ENCODE measurements at places on chromosomes 2 and 18.

- DNase-seq: no peak
Measured at GRCh38 chr2:55556809-55557208, 37.3 kb downstream of the CFAP36 start.

DNA sequence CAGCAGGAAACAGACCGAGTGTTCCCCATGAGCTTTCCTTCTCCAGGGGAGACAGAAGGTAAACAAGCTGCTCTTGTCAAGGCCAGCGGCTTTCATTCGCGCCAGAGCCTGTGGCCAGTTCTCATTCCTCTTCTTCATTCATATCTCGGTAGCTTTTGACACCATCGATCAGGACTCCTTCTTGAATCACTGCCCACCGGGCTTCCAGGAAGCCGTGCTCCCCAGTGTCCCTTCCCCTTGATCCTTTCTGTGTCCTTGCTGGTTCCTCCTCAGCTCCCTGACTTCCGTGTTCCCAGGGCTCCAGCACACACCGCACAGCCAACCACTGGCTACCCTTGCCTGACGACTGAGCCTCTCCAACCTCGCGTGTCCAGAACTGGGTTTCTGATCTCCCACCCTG is 14.1 kb downstream of the SLC66A3 start:
- no peak for DNase-seq

DNA sequence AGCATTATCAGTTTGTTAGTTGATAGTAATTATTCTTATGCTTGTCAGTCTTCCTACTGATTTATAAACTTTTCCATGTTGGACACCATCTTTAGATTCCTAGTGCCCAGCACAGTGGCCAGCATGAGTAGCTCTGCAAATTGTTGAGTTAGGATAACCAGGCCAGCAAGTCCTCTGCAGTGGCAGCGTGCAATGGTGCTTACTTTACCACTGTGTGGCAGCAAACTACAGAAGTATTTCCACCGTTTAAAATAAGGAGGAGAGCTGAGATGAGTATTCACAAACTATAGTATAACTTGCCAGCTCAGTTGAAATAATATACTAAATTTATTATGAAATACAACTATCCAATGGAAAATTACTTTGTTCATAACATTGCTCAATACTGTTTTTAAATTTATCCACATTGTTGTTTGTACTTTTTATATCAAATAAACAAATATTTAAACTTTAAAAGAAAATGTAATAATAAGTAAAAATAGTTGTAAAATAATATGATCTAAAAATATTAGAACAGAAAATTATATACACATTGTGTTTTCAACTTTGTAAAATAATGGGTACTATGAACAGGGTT is 9.3 kb upstream of the THADA start:
- DNase-seq: peak; percentile 29

DNA sequence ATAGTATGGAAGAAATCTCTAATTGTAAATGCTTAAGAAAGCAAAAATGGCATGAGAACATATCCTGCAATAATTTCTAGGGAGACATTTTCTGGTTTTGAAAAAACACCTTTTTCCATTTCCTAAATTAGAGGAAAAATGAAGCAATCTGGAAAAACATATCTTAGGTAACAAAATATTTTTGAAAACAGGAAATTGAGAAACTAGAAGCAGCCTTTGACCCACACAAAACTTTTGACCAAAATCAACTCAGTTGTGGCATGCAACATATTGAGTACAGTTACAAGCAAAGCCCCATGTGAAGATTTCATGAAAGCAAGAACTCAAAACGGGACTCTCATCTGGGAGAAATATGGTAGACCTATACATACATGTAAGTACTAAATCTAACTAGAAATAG is 28.6 kb upstream of the CHAC2 start:
- peak; percentile 37 for DNase-seq

- no peak for DNase-seq
Measured at GRCh38 chr2:64656379-64656778, 2.7 kb upstream of the SERTAD2 start.

DNA sequence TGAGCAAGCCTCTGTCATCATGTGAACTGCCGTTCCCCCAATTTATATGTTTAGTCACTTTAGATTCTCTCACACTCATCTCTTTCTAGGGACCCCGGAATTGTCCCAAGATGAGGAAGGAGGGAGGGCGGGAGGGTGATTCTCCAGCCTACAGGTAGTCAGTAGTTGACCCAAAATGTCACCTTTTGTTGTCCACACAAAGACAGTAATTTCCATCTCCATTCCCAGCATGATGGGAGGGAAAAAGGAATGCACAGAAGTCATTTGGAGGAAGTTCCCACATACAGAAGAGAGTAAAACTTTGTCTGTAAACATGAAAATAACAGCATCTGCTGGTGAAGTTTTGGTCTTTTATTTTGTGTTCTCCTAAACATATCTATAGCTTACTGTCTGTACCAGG is 222.9 kb downstream of the KLHL29 start:
- no peak for DNase-seq

DNA sequence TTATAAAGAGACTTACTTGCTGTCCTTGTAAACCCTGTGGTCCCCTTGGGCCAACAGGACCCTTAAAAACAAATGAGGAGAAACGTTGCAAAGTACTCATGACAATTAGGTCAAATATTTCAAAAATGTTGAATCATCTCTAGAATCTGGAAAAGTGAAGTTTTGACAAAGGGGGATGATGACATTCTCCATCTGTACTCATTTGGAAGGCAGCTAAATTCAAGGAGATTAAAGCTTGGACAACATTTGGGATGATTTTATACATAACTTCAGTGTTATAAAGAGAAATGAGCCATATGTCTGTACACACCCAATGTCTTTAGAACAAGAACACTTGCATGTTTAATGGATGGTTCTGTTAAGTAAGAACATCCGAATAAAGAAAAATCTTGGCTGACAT is 92.9 kb downstream of the COL5A2 start:
- DNase-seq: no peak

DNA sequence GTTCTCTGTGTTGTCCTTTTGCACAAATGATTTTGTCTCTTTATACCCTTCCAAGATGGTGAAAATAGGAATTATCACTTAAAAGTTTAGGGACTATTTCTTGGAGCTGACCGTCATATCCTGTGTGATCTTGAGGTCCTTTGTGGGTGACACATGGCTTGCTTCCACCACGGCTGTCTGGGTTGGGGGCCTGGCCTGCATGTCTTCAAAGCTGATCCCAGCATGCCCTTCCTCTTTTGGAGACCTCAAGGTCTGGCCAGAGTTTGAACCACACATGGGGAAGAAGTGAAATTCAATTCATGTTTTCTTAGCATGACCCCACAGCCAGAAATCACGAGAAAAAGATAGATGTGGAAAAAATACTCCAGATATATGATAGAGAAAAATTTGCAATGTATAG is 14.0 kb downstream of the SFTPB start:
- DNase-seq: peak; percentile 51

DNA sequence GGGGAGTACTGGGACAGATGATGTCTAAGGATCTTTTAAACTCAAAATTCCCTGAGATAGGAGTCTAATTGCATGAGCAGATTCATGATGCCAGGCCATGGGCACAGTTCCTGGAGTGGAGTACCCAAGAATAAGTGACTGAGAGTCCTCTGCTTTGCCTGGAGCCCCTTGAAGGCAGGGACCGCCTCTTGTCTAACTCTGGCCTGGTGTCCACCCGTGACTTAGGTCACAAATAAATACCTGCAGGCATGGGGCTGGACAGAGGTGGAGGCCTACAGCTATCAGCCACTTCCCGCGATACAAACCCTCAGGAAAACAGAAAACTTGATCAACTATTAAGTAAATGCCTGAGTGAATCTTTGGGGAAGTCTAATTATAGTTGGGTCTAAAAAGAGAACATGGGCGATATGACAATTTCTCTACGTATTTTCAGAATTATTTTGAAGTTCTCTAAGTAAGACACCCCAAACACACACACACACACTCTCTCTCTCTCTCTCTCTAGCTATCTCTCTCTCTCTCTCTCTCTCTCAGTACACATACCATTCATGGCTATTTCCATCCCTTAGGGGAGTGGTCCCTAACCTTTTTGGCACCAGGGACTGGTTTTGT is 1.8 kb upstream of the WIPF1 start:
- DNase-seq: no peak

DNA sequence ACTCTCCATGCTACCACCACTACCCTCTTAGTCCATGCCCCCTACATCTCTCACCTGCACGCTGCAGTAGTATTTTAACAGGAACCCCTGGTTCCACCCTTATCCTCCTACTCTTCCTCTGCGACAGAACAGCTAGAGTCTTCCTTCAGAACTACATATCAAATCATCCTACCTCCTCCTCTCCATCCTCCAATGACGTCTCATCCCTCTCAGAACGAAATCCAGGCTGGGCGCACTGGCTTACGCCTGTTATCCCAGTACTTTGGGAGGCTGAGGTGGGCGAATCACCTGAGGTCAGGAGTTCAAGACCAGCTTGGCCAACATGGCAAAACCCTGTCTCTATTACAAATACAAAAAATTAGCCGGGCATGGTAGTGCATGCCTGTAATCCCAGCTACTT is 10.3 kb upstream of the KIF3C start:
- no peak for DNase-seq

DNA sequence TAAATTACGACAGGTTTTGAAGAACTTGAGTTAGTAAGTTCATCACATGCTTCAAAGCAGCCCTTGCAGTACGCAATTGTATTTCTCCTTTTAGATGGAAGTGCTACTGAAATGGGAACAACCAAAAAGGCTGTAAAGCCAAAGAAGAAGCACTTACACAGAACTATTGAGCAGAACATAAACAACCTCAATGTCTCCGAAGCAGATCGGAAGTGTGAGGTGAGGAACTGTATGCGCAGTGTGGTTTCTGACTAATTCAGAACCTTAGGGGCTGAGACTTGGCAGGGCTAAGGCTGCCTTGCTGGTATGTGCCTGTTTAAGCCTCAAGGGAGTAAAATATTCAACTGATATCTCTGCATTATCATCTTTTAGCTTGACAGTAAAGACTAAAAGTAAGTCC is 8.4 kb downstream of the NCAPH start:
- DNase-seq: peak; percentile 80

- peak; percentile 92 for DNase-seq
Measured at GRCh38 chr2:43127208-43127940, 99.0 kb downstream of the ZFP36L2 start.

DNA sequence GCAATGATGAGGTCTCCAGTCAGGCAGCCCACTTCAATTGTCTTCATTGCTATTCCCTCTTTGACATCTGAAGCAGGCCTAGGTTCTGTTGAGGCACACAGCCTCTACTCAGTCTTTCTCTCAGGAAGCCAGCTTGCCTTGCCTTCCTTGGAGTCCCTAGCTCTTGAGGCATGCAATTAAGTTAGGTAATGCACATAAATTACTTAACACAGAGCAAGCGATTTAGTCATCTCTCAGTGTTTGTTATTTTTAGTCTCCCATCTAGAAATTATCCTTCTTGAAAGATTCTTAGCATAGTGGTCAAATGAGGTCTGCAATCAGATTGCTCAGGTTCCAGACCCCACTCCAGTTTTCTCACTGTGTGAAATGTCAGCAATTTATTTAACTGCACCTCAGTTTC is 32.0 kb downstream of the SULT1C4 start:
- DNase-seq: no peak

GRCh38 chr2:239829326-239829725 is 195.8 kb downstream of the NDUFA10 start:
- DNase-seq: no peak
